ENCODE measurements at places on chromosomes 6 and 20.

DNA sequence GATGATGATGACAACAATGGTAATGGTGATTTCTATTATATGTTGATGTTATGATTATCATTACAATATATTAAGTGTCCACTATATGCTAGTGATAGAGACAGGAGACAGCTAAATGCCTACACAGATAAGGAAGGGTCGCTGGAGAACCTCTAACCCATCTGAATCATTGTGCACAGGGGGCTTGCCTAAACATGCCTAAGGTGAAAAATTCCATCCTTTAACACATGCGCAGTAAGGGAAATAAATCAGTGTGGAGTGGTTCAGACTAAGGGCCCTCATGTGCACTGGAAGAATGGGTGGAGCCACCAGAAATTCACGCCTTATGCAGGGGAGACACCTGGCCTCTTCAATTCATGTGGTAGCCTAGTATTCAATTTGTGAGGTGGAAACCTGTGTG, 120.4 kb downstream of the TPBG start:
- DNase-seq: no peak

GRCh38 chr20:47770935-47771334, 14.3 kb downstream of the SULF2 start:
- no peak for DNase-seq

DNA sequence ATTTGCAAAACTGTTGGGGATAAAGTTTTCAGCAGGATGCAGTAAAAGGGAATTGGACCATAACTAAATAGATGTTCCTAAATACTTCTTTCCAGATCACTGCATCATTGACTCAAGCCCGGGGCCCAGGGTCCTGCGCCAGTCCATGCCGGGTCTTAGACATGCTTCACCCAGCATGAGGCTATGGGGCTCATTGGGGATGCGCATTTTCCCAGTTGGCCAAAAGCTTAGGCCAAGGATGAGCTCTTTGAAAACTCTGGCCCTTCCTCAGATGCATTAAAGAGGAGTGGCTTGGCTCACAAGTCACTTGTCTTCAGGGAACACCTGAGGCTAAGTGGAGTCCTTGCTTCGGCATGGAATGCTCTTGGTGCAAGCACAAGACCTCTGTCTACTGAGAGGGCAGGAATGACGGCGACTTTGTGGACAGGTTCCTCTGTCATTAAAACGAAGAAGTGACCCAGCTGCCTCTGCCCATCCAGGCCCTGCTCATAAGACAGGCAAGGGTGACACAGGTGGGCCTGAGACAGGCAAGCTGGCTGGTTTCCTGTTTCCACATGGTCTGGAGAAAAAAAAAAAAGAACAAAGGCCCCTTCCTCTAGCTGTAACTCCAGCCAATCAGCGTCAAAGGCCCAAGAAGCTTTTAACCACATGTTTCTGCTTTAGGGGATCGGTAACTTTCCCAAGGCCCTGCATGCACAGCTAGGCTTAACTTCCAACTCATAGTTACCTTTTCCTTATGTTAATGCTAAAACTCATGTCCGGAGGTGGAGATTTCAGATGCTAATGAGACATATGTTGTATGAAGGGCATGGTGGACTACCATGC, 81.4 kb upstream of the CDH4 start:
- DNase-seq: no peak

- no peak for DNase-seq
Measured at GRCh38 chr6:122758927-122759334, 20.6 kb upstream of the FABP7 start.

- no peak for DNase-seq
Measured at GRCh38 chr6:151351146-151351700, 40.1 kb downstream of the ZBTB2 start.

All from T-helper 2 cell treated with Interferon-gamma antibody and Interleukin-4, amounts not matched to agents 5 μg/mL and 100 μg/mL, for 36 hours (primary cell).